Activated CD4-positive, CD25-positive, alpha-beta regulatory T cell (primary cell): ENCODE measurements at places on chromosomes 7 and 10.
A peak's percentile ranks its signal among the peaks of the same experiment; 100 is the strongest.

GRCh38 chr7:36023033-36023560 lies 130.0 kb upstream of the EEPD1 start:
- no peak for DNase-seq

DNA sequence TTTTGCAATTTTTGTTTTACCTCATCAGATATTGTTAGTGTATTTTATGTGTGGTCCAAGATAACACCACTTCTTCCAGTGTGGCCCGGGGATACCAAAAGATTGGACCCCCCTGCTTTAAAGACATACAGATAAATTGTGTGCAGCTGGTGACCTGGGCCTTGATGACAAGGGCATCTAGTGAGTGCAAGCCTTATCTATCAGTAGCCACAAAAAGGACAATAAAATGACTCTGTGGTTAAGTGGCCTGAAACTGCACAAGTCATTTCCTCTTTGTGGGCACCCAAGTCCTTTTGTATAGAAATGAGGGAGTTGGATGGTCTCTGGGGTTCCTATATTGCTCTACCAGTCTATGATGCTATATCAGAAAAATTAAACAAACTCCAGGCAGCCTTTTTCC lies 98.1 kb downstream of the PARD3 start:
- no peak for DNase-seq

- no peak for DNase-seq
These were observed 19.2 kb upstream of the ATOH7 start for GRCh38 chr10:68251151-68251550.

DNA sequence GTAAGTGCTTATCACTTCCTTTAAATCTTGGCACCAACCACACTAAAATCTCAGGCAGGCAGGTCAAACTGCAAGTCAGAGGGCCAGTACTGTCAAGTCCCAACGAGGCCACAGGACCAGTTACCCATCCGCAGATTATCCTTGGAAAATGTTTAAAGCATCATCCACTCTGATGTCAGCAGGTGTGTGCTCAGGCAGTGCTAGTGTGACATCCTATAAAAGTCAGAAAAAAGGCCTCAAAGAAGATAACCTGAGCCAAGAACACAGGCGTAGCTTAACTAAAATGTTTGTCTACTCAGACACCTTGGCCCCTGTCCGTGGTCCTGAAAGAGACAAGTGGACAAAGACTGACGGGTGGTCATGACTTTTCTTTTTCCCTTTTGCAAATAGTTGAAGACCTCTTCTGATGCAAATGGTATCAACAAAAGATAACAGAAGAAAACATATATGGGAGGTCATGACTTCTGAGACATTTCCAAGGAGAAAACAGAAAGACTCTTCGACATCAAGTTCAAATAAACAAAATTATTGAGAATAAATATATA lies 309.3 kb downstream of the KCNMA1 start:
- DNase-seq = no peak

GRCh38 chr10:8360365-8360764 lies 305.9 kb downstream of the GATA3 start:
- DNase-seq = no peak

- no peak for DNase-seq
These were observed 18.9 kb upstream of the OPN4 start for GRCh38 chr10:86635402-86635801.

DNA sequence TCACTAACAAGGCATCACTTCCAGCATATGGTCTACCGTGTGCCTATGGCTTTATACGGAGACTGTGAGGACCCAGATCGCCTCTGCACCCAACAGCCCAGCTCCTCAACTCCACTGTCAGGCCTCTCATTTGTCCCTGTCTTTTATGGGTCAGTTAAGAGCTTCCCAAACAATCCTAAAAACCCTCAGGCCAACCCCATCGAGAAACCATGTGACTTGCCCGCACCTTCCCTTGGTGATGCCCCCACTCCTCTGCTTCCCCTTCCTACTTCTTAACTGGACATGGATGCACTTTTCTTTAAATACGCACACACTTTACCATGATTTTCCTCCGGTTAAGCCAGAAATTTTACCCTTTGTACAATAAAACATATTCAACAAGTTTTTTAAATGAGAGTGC lies 46.8 kb downstream of the BAIAP2L1 start:
- DNase-seq = no peak

- no peak for DNase-seq
These were observed 4.2 kb downstream of the TMEM60 start for GRCh38 chr7:77794000-77794399.

DNA sequence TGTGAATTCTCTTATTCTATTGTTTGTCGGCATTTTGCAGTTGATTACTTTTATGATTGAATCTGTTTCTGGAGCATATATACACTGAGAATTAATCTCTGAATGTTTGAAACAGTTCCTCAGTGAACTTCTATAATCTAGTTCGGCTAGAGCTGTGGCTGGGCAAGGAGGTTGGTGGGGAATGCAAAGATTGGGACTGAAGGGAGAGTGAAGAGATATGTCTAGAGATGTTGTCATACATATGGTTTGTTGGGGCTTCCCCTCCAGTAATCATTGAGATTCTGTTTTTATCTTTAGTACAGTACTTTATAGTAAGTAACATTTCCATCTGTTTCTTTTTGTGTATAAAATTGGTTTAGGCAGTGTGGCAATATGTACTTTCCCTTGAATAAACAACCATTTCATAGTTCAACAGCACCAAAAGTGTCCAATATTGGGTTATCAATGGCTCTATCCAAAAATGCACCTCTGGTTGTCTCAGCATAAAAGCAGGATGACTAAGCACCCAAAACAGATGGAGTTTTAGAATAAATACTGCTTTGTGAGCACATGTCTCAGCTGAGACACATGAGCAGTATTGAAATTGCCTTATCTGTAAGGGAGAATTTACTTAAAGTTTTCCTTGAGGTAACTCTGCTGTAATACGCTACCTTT lies 36.7 kb downstream of the WAC start:
- no peak for DNase-seq

GRCh38 chr7:149414745-149415390 lies 46.0 kb downstream of the ZNF777 start:
- DNase-seq = peak; percentile 35

GRCh38 chr7:48101968-48102367 lies 12.9 kb downstream of the UPP1 start:
- DNase-seq = no peak

- DNase-seq = no peak
These were observed 18.3 kb downstream of the CYP26A1 start for GRCh38 chr10:93091960-93092359.

- DNase-seq = no peak
These were observed 11.5 kb downstream of the ABCB4 start for GRCh38 chr7:87463982-87464381.

DNA sequence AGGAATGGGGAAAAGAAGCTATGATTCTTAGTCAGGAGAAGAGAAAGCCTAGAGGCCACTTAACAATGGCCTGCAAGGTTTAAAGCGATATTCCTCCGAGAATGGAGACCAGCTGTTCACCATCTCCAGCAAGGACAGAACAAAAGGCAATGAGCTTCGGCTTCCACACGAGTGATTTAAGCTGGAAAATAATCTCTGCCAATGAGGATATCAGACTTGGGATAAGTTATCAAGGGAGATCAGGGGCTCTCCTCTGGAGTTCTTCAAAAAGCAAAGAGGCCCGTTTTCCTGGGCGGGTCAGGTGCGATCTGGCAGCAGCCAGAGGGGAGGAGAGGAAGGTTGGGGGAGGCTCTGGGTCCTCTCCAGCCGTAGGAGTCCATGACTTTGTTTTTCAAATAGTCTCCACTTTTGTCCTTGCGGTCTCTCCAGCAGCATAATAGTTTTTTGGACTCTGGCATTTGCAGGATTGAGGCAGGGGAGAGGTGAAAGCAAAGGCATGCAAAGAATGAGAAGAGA lies 211.3 kb downstream of the SKIDA1 start:
- no peak for DNase-seq

- DNase-seq = no peak
These were observed 25.5 kb downstream of the C10orf105 start for GRCh38 chr10:71694039-71694501.

- DNase-seq = no peak
These were observed 465.0 kb upstream of the KLF6 start for GRCh38 chr10:4249841-4250586.

DNA sequence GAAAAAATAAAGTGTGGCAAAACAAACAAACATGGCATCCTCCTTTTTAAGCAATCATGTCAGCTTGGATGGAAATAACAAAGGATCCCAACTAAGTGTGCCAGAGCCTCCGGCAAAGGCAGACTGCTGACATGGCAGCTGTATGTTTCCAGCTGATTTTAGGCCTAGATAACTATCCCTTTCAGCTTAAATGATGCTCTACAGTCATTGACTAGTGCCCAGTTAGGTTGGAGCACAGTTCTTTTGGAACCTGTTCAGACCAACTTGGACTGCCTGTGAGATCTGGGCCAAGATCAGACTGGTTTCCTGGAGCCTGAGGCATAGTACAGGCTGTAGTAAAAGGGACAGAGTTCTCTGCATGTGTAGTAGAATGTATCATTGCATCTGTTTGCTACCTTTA lies 128.7 kb downstream of the DYNC1I1 start:
- DNase-seq = no peak

DNA sequence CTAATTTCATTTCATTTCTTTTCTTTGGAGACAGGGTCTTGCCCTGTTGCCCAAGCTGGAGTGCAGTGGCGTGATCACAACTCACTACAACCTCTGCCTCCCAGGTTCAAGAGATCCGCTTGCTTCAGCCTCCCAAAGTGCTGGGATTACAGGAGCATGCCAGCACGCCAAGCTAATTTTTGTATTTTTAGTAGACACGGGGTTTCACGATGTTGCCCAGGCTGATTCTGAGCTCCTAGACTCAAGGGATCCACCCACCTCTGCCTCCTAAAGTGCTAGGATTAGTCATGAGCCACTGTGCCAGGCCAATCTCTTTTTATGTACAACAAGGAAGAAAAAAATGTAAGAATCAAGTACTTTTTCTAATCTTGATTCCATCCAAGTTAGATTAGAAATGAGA lies 10.7 kb upstream of the KMT2E start:
- no peak for DNase-seq

DNA sequence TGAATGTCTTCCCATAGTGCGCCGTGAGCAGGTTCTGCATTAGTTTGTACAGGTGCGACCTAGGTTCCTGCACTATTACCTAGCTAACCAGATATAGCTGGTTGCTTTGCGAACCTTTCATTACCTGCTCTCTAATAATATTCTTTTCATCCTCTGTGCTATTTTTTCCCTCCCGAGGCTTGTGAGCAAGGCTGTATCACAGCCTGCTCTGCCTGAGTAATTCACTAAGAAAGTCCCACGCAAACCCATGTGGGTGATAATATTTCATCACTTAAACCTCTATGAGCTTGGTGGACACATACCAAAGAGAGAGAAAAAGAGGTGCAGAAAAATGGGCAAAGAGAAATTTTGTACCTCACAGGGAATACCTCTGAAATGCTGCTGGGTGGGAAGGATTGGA lies 8.4 kb downstream of the INHBA start:
- DNase-seq = no peak

- no peak for DNase-seq
These were observed 40.2 kb upstream of the GPAM start for GRCh38 chr10:112223725-112224124.

- DNase-seq = no peak
These were observed 64.9 kb upstream of the GPR22 start for GRCh38 chr7:107404740-107405537.

- DNase-seq = no peak
These were observed 43.5 kb upstream of the SLC35G1 start for GRCh38 chr10:93850031-93851015.

GRCh38 chr7:100803398-100804161 lies 23.7 kb downstream of the EPHB4 start:
- no peak for DNase-seq

- no peak for DNase-seq
These were observed 25.3 kb downstream of the HK1 start for GRCh38 chr10:69303632-69304051.

DNA sequence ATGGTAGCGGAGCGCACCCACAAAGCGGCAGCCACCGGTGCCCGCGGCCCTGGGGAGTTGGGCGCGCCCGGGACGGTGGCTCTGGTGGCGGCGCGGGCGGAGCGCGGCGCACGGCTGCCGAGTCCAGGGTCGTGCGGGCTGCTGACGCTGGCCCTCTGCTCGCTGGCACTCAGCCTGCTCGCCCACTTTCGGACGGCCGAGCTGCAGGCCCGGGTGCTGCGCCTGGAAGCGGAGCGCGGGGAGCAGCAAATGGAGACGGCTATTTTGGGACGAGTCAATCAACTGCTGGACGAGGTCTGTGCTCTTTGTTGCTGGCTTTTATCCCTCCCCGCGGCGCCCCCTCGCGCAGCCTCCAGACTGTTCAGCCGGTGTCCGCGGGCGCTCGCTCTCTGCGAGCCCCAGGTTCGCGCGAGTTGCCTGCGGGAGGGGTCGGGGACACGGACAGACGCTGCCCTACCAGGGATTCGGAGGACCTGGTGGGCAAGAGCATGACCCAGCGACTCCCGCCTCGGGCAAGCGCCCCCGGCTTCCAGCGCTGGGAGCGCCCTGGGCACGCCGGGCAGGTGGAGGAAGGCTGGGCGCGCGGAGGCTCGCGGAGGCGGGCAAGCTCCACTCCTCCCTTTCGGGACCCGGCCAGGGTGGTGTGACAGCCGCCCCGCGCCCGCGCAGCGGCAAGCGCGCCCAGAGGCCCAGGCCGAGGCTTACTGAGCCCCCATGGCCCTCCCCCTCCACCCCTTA lies 887 bp downstream of the COL13A1 start:
- no peak for DNase-seq

- no peak for DNase-seq
These were observed at the start of gene RELN for GRCh38 chr7:103989200-103989784. TSS of gene RELN (minus strand) at chr7:103989658. CDS start at chr7:103989356, 302 bp downstream.

DNA sequence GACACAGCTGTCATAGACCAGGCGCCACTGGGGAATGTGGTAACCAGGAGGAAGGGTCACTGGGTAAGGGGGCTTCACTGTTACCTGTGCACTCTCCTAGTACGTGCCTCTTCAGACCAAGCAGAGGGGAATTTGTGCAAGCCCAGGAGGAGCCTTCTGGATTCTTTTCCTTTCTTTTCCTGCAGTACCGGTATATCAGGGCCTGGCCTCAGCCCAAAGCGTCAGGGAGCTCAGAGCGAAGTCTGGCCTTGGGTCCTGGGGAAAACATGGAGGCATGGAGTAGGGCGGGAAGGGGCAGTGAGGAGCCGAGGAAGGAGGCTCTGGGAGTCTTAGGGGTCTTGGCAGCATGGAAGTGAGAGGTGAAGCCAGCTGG lies 133.6 kb upstream of the GDF10 start:
- no peak for DNase-seq

DNA sequence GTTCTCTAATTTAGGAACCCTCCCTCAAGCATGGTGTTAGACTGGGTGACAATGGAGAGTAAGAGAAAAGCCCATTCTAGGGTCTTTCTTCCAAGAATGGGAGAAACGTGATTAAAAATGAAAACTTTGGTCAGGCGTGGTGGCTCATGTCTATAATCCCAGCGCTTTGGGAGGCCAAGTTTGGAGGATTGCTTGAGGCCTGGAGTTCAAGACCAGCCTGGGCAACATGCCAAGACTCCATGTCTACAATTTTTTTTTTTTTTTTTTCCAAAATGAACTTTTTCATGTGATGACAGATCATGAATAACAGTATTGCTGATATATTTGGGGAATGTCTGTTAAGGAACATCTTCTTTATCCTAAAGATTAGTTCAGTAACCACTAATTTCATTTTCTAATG lies 194.6 kb downstream of the MLLT10 start:
- no peak for DNase-seq
